ENCODE measurements at places on chromosomes 1 and 21. TPM values are rescaled to one million over a fixed set of nuclear protein-coding genes. Genes with fewer than 3 reads are reported as not detected.

The ARTN gene
- 2.4 TPM for total RNA-seq

The PRKAA2 gene
- total RNA-seq = 32.7 TPM

The PLPP3 gene
- total RNA-seq = 132 TPM

The PTPRU gene
- 77.4 TPM for total RNA-seq

All from camera-type eye (tissue), 1 donor.